Stimulated activated CD8-positive, alpha-beta memory T cell treated with anti-CD3 and anti-CD28 coated beads, Interleukin-12 subunit alpha, Interleukin-12 subunit beta, amount 100 ng/mL, for 4 hours (primary cell): ENCODE measurements at places on chromosomes 3 and 15.
A peak's percentile ranks its signal among the peaks of the same experiment; 100 is the strongest.

- DNase-seq, result no peak
These were observed 101.9 kb downstream of the TNIK start for GRCh38 chr3:171358181-171358880.

GRCh38 chr15:42457445-42458442, 33.2 kb downstream of the ZNF106 start:
- no peak for DNase-seq

DNA sequence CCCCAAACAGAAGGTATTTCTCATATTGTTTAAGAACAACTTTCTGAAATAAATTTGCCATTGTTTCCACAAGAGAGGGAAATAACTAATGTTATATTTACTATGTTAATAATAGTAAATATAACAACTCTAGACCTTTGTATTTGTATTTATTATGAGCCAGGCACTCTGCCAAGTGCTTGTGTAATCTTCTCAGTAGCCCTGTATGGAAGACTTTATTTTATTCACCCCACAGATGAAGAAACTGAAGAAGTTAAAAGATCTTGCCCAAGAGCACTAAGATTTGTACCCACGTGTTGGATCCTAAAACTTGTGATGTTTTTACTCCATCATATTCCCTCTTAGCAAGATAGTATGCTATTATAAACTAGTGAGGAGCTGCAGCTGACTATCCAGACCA, 12.0 kb upstream of the GNB4 start:
- no peak for DNase-seq

GRCh38 chr3:112114576-112115160, 18.4 kb downstream of the GCSAM start:
- no peak for DNase-seq

DNA sequence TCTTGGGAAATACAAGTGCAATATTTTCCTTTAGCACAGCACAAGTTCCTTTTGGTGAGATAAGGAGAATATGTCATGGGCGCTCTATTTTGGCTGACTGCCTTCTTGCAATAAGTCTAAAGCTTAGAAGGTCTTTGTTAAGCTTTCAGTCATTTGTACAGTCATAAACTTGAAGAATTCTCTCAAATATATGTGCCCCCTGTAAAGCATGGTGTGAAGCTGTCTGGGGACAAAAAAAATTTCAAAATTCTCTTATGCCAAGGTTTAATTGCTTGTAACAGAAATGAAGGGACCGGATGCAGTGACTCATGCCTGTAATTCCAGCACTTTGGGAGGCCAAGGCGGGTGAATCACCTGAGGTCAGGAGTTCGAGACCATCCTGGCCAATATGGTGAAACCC, 21.7 kb upstream of the ARID3B start:
- no peak for DNase-seq

DNA sequence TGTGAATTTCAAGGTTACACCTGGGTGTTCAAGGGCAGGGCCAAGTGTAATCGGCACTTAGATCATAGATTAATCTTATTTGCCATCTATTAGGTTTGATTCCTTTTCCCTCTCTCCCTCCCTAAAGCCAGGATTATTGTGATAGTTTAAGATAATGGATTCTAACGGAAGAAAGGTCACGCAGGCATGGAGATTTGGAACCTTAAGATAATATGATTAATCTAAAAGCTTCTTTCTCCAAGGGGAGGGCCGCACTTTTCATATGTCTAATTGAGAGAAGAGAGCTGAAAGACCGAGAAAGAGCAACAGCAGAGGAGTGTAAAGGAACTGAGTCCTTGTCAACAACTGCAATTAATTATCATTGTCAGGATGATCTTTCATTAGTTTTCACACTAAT, 858.8 kb upstream of the NR2F2 start:
- no peak for DNase-seq

DNA sequence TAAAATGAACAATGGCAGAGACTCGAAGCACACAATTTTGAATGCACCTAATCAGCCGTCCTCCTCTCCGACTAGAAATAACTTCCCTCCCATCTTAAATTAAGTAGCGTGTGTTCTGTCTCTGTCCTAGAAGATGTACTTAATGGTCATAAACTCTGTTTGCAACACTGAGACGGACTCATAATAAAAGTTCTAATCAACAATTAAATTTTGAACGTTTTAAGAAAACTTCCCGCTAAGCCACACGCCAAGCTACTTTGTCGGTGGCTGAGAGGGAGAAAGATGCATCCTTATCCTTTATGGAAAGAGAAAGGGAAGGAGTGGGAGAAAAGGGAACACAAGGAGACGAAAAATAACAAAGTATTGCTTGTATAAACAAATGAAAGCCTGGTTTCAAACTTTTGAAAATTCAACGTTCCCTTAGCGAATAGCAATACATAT, 989 bp downstream of the GNB4 start:
- DNase-seq, result no peak

GRCh38 chr3:116148881-116149851, 296.1 kb downstream of the LSAMP start:
- no peak for DNase-seq

- no peak for DNase-seq
These were observed 98.0 kb downstream of the USP13 start for GRCh38 chr3:179750720-179751328.

- DNase-seq, result no peak
These were observed 122.6 kb upstream of the ATP2B2 start for GRCh38 chr3:10627884-10628572.

GRCh38 chr3:16247282-16248061, 17.3 kb downstream of the DPH3 start:
- peak; percentile 36 for DNase-seq

- no peak for DNase-seq
These were observed 83.8 kb downstream of the APBA2 start for GRCh38 chr15:28969511-28970085.

- no peak for DNase-seq
These were observed 119.6 kb upstream of the EPHA3 start for GRCh38 chr3:88987776-88988175.

- no peak for DNase-seq
These were observed 71.4 kb downstream of the FBXL22 start for GRCh38 chr15:63668601-63669000.

DNA sequence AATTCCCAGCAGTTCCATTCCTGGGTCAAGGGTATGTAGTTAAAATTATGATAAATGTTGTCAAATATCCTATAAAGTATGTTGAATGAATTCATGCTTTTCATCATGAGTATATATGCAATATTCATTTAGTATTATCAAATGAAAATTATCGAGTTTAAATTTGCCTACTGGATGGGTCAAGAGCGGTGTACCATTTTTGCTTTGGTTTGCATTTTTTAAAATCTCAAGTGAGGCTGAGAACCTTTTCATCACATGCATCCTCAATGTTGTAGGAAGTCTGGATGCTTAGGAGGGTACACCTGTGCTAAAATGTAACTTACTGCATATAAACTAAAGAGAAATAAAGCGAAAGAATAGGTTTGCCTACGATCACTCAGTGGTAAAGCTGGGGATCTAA, 95.5 kb upstream of the MYO5C start:
- no peak for DNase-seq
